Activated naive CD4-positive, alpha-beta T cell treated with anti-CD3 and anti-CD28 coated beads, Interleukin-2, amount 10 ng/mL, durations not matched to agents 7 days and 5 days (primary cell): ENCODE measurements at places on chromosomes 4 and X.

DNA sequence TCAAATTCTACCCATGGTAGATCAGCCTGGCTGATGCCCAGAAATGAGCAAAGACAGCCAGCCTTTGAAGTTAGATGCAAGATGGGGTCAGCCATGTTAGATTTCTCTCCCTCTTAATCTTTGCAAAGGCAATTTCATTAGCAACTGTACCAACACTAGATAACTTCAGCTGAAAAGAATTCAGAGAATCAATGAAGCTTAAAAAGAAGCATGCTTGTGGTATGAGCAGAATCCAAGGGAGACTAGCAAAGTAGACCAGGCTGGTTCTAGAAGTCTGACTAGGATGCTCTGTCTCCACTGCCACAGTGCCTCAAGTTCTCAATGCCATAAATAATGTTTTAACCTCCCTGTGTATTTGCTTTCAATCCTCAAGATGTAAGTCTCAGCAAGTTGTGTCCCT is 247.3 kb downstream of the SLC7A11 start:
- no peak for DNase-seq

GRCh38 chr4:140099983-140100382 is 54.0 kb downstream of the MAML3 start:
- peak; percentile 38 for DNase-seq

GRCh38 chrX:119459181-119459580 is 9.1 kb upstream of the SLC25A5 start:
- DNase-seq, result no peak

DNA sequence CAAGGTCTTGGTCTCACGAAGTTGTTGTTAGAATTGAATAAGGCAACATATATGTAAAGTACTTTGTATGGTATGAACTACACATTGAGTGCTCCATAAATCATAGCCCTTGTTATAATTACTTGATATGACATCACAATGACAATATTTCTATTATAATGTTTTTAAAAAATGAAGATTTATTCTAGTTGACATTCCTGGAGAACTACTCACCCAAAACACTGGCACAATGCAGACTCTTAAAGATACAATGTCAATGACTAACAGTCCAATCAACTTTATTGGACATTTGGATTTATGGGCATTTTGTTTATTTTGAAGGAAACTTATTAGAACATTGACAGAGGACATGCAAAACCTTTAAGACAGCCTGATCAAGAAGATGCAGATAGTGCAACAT is 55.3 kb downstream of the ASB9 start:
- DNase-seq, result no peak

DNA sequence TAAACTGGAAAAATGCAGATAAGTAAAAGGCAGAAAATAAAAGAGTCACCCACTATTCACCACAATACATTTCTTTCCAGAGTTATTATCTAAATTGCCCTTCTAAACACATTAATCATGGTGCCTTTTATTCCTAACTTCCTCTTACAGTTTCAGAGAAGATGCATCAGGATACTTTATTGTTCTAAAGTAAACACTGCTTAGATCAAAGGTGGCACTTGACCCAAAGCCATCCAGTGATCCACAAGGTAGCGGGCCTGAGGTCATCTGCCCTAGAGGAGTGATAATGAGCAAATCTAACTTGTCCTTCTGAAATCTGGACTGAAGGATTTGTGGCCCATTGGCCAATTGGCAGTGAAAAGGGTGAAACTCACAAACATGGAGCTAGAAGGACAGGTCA is 12.0 kb upstream of the TMEM154 start:
- DNase-seq, result no peak

DNA sequence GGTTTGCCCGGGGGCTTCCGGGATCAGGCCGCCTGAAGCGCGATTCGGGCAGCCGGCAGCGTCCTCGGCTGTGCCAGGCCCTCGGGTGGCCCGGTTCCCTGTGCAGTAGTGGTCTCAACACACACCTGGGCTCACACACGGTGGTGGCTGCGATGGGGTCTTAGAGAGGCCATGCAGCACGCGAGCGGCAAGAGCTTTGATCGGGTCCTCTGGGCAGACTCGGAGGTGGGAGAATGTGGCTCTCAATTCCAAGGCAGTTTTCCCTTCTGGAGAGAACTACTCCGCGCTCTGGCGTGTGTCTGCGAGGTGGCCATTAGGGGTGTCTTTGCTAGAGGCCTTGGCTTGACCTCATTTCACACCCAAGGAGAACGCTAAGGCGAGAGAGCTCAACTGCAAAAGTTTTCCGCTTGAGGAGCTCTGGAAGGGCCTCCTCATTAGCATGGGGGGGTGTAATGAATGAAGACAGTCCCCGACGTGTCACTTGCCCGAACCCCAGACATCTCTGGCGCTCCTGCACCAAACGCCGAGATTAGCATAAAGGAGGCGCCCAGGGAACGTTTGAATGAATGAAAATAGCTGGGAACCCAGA is 771 bp upstream of the RBPJ start:
- peak; percentile 54 for DNase-seq

- peak; percentile 55 for DNase-seq
Measured at GRCh38 chr4:107721436-107722100, 1.5 kb upstream of the PAPSS1 start.

GRCh38 chr4:145189981-145190380 is 9.6 kb upstream of the OTUD4 start:
- no peak for DNase-seq

- DNase-seq, result no peak
Measured at GRCh38 chr4:98518559-98519267, 139.7 kb downstream of the TSPAN5 start.

DNA sequence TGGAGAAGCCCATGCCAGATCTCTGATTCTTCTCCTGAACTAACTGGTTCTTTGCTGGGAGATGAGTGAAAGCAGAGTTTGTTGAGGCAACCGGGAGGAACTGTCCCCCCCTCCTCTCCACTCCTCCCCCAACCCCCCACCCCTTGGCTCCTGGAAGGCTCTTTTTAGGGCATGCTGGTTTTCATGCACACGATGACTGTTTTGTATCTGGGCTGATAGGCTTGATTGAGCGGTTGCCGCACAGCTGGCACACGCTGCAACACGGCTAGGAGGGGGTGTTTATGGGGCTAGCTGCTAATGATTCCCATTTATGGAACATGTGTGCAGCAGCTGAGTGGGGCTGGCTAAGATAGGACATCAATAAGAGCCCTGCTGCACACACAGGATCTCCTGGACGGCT is 137.2 kb downstream of the SMIM20 start:
- DNase-seq, result no peak

- no peak for DNase-seq
Measured at GRCh38 chr4:6526156-6526555, 48.8 kb upstream of the MAN2B2 start.

GRCh38 chrX:143095321-143095720 is 69.6 kb downstream of the SPANXN4 start:
- DNase-seq, result no peak

- DNase-seq, result no peak
Measured at GRCh38 chr4:98950925-98951324, 22.0 kb upstream of the EIF4E start.

DNA sequence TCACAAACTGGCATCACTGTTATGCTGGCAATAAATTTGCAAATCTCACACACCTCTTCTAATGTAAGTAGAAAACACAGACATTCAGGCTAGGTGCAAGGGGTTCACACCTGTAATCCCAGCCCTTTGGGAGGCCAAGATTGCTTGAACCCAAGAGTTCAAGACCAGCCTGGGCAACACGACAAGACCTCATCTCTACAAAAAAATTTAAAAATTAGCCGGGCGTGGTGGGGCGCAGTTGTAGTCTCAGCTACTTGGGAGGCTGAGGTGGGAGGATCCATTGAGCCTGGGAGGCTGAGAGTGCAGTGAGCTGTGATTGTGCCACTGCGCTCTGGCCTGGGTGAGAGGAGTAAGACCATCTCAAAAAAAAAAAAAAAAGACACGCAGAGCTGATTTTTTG is 83.1 kb upstream of the ENPP6 start:
- no peak for DNase-seq

GRCh38 chr4:139625093-139625455 is 40.5 kb upstream of the MGST2 start:
- DNase-seq, result no peak

GRCh38 chrX:39156051-39156450 is 354.8 kb downstream of the MID1IP1 start:
- DNase-seq, result no peak

- DNase-seq, result no peak
Measured at GRCh38 chr4:71195924-71196323, 142.9 kb upstream of the SLC4A4 start.

DNA sequence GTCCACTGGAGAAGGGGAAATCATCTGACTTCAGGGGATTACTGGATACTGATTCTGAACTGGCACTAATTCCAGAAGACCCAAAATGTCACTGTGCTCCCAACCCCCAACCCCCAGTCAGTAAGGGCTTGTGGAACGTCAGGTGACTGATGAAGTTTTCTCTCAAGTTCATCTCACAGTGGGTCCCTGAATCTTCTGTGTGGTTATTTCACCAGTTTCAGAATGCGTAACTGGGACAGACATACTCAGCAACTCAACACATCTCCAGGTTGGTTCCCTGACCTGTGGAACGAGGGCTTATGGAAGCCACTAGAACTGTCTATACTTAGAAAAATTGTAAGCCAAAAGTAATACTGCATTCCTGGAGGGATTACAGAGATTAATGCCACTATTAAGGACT is 45.3 kb downstream of the DDX60L start:
- no peak for DNase-seq

DNA sequence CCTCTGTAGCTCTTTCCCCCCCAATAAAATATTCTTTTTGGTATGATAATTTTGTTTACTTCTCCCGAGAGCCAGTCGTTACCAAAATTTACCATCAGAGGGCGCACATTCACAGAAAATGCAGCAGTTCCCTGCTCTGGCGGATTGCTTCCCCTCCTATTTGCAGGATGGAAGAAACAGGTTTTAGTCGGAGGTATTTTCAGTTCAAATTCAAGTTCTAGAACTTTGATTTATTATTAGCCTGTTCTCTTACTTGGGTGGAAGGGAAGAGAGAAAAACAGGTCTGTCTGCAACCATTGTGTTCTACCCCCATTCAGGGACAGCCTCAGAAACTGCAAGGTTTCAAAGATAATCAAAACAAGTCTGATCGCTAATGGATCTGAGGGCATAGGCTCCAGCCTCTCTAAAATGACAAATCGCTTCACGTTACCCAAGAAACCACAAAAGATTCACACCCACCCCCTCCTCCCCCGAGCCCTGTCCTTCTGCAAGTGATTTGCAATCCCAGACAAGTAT is 263.8 kb upstream of the RPS6KA3 start:
- DNase-seq, result peak; percentile 66

DNA sequence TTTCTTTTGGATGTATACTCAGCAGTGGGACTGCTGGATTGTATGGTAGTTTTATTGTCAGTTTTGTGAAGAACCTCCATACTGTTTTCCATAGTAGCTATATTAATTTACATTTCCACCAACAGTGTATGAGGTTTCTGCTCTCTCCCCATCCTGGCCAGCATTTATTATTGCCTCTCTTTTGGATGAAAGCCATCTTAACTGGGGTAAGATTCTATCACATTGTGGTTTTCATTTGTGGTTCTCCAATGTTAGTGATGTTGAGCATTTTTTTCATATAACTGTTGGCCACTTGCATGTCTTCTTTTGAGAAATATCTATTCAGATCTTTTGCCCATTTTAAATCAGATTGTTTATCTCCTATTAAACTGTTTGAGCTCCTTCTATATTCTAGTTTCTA is 27.6 kb downstream of the QRFPR start:
- DNase-seq, result no peak

DNA sequence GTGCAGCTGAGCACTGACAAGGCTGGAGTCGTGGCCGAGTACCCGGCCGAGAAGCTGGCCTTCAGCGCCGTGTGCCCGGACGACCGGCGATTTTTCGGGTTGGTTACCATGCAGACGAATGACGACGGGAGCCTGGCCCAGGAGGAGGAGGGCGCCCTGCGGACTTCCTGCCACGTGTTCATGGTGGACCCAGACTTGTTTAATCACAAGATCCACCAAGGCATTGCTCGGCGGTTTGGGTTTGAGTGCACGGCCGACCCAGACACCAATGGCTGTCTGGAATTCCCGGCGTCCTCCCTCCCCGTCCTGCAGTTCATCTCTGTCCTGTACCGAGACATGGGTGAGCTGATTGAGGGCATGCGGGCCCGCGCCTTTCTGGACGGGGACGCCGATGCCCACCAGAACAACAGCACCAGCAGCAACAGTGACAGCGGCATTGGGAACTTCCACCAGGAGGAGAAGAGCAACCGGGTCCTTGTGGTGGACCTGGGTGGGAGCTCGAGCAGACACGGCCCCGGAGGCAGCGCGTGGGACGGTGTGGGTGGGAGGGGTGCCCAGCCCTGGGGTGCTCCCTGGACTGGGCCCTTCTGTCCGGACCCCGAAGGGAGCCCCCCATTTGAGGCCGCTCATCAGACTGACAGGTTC is 24.3 kb downstream of the RGS12 start:
- no peak for DNase-seq

GRCh38 chr4:155722816-155723499 is 35.9 kb upstream of the GUCY1B1 start:
- DNase-seq, result no peak

DNA sequence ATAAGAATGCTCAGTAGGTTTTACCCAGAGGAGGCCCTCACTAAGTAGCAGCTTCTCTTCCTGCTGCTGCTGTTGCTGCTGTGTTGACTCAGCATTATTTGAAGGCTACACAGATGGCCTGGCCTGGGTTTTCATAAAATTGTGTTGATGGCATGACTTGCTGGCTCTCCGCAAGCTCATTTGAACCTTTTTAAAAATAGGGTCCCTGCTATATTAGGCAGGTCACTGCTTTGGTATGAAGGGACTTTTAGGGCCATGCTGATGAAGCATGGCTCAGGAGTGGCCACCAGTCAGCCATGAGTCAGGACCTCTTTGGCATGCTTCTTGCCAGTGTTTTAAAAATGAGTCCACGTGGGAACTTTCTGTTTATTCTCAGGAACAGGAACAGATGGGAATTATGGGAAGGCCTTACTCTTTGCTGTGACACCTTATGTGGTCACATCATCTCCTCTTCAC is 128.7 kb downstream of the MID1IP1 start:
- DNase-seq, result no peak

- DNase-seq, result no peak
Measured at GRCh38 chrX:48782216-48782615, 4.2 kb upstream of the GATA1 start.

DNA sequence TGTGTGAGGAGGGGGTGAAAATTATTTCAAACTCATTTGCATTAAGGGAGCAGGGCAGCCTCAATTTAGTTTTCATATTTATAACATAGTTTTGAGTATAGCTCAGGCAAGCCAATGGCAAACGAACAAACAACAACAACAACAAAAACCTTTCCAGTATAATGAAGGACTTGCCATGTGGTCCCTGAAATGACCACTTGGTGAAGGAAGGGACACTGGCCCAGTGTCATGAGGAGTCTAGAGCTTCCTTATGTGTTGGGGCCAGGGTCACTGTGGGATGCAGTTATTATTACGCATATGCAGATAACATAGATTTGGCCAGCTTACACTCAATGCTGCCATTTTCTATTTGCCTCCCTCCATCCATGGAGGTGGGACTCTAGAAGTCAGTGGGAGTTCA is 23.3 kb downstream of the NKX3-2 start:
- no peak for DNase-seq
